ENCODE measurements at places on chromosomes 2 and 18.

DNA sequence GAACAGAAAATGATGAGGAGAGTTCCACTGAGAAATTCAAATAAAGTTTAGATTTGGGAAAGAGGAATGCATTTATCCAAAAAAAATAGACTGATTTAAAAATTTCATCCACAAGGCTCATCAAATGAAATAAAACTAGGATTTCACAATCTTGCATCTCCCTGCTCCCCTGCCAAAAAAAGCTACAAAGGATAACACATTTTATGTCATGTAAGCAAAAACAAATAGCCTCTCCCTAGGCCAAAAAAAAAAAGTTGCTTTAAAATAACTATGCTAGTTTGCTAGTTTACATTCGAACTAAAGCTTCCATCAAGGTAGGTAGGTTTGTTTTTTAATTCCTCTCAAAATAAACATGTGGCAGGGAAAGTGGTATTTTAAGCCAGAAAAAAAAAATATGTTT lies 465.5 kb upstream of the ID2 start:
- no peak for DNase-seq

DNA sequence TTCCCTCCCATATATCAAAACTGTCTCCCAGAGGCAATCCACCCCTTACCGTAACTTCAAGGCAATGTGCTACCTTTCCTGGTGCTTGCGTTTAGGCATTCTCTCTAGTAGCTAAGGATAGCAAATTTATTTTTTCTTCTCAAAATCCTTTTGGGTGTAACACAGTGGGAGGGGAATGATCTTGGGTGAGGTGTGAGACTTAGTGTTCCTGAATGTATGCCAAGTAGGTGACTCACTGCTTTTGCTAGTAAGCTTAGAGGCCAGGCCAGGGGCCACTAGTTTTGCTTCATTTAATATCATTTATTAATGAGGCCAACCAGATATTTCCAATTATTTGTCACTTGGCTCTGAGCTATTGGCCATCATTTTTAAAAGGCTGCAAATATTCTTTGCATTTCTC lies 135.5 kb downstream of the NAPG start:
- DNase-seq: no peak

DNA sequence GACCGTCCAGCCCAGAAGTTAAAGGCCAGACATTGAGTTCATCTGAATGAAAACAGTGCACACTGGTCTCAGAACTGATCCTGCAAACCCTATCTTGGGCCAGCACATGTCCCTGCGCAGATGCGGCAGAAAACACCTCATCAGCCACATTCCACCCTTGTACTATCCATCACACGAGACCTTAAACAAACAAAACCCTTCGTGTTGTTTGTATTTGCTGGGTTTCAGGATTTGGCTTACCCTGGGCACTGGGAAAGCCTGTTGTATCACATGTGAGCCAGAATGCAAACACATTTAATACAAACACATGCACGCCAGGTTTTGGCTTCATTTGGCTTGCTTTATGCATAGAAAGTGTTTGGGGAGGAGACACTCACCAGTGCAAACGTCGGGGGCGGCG lies 12.5 kb downstream of the WIPF1 start:
- DNase-seq: no peak

DNA sequence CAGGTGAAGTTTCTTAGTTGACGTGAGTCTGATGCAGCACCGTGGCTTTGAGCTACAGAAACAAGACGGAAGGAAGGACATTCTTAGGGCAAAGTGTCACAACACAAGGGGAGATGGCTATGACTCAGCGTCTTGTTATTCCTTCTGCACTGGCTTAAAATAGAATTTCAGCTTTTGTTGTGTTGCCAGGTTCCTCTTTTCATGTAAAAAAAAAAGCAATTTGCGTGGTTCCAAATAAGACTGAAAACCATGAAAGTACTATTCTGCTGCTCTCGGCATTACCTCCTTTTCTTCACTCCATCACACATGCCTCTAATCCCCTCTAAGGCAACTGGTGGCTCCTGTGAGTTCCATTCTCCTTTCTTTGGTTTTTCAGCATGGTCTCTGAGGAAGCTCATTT lies 150.1 kb downstream of the ANTXR1 start:
- DNase-seq: no peak

- no peak for DNase-seq
These were observed 139.9 kb upstream of the DOCK10 start for GRCh38 chr2:225182126-225182525.

All from progenitor cell of endocrine pancreas (in vitro differentiated cells).